ENCODE measurements at places on chromosomes 6 and 20.

- no peak for DNase-seq
These were observed 346.9 kb downstream of the LMBRD1 start for GRCh38 chr6:69449887-69450286.

DNA sequence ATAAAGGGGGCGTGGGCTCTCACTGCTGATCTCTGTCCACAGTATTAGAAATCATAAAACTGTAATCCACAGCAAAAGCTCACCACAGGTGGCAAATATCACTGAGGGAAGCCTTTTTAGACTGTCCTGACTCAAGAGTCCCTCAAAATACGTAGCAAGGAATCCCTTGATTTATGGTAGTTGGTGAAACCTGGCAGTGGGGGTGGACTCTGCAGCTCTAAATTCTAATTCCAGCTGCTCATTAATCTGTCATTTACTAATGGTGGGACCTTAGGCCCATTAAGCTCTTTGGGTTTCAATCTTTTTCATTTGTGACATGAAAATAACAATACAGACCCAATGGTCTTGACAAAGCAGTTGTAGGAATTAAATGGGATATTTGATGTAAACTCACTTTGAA, 32.3 kb downstream of the GMDS start:
- DNase-seq = no peak

- no peak for DNase-seq
These were observed 139.4 kb downstream of the CARMIL1 start for GRCh38 chr6:25418454-25419052.

- no peak for DNase-seq
These were observed 101.0 kb upstream of the MAP3K7 start for GRCh38 chr6:90687775-90688380.

GRCh38 chr6:52595796-52596130, 18.9 kb upstream of the TRAM2 start:
- no peak for DNase-seq

GRCh38 chr6:31822036-31822821, 5.3 kb upstream of the HSPA1B start:
- DNase-seq = peak; percentile 76

GRCh38 chr6:56745971-56746370, 103.3 kb upstream of the DST start:
- DNase-seq = no peak

DNA sequence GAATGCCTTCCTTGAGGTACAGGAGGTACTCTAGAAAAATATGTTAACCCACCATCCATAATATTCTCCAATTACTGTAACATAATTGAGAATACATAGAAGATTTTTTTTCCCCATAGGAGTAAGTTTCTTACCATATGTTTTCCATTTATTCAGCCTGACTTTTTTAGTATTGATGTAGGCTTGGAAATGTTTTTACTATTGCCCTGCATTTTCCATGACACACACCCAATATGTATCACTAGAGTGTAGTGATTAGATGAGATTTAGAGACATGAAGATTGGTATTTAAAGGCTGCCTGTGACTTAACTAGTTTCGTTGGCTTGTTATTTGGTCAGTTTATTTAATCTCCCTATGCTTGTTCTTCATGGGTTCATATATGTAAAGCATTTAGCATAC, 39.5 kb downstream of the KCNQ5 start:
- DNase-seq = no peak

DNA sequence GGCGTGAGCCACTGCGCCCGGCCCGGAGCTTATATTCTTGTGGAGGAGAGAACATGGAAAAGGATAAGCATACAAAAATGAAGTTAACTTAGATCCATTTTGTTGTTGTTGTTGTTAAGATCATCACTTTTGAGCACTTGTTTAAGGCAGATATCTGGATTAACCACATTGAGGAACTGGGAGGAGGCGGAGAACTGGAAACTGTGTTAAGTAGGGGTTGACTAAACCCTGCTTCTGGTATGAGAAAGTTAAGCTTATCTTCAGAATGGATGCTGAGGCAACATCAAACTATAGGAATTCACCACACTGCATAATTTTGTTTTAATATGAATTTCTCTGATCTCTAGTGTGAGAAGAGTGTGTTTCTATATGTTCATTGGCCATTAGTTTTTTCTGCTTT, 57.6 kb downstream of the GCNT2 start:
- no peak for DNase-seq

GRCh38 chr6:7324520-7324919, 11.5 kb upstream of the SSR1 start:
- no peak for DNase-seq

DNA sequence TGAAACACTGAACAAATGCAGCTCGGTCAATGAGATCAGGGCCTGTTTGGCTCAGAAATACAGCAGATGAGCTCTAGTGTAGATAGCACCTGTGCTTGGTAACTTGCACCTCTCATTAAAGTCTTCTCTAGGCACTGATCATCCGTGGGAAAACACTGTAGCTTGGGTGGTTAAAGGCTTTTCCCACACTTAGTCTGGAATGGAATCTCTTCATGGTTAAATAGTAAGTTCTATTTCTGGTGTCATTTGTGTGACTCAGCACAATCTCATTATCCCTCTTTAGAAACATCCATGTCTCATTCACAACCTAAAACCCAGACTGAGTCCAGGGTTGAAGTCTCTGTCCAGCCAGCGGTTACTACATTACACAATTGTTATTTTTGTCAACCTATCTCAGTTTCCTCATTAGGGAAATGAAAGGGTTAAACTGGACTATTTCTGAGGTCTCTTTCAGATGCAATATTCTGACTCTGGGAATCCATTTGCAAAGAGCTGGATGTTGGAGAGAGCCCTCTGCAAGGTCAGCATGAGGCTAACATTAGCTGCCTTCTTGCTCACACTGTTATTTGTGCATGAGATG, 125.0 kb downstream of the ZDHHC14 start:
- no peak for DNase-seq

- no peak for DNase-seq
These were observed 128.0 kb downstream of the PHACTR1 start for GRCh38 chr6:12844284-12845223.

DNA sequence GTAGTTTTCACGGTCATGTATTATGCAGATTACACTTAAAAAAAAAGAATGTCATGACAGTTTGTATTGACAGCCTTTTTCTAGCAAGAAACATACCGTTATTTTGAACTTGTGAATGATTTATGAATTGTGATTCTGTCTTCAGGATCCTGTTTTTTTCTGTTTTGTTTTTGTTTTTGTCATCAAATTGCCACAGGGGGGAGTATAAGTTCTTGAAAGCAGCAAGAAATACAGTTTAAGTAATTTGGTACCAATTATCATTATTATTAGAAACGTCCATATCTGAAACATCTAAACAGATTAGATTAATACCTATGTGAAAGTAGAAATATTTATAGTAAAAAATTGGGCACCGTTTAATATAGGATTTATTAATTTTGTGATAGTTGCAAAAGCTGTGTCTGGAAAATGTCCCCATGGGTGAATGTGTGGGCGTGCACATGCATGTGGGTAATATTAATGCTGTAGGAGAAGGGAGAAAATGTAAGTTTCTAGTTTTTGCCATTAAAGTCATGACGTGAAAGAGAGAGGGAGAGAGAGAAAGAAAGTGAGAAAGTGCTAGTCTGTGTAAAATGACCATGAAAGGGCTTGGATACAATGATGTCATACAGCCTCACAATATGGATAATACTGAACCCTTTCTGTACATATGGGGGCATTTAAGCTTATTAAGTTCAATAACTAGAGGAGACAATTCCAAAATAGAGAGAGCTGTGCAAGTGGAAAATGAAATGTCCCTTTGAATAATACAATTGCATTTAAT, 9.4 kb upstream of the CCN2 start:
- DNase-seq = no peak

DNA sequence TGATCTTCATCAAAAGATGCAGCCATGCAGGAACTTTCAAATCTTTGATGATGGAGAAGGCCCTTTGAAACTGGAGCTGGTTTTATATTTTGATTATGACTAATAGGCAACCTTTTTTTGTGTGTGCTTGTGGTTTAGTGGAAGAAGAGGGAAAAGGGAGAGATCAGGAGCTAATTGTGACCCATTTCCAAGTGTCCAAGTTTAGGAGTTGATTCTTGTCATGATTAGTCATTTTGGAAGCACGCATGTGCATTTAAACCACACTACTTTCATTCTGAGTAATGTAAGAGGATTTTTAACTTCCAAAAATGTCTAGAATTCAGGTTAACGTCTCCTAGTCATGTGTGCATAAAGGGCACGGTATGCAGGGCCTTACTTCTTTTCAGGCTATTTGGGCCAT, 3.5 kb downstream of the FOXO3 start:
- DNase-seq = no peak

DNA sequence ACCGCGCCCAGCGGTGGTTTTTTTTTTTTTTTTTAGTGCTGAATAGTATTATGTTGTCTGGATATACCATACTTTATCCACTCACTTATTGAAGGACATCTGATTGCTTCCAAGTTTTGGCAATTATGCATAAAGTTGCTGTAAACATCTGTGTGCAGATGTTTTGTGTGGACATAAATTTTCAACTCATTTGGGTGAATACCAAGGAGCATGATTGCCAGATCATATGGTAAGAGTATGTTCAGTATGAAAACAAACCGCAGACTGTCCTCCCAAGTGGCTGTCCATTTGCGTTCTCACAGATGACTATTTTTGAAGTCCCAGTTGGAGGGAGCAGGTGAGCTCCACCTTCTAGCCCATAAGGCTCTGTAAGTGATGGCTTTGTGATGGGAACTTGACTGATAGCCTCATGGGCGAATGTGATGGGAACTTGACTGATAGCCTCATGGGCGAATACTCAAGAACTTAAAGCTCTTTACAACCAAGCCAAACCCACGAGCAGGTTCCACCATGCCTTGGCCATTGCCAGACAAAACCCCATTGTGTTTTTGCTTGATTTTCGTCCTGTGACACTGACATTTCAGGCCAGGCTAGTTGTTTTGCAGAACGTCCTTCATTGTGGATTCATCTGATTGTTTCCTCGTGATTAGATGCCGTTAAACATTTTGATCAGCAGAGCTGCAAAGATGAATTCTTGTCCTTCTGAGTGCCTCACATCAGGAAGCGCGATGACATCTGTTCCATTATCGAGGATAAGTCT, 51.0 kb downstream of the ZBTB2 start:
- DNase-seq = no peak

GRCh38 chr6:9507136-9507895, 907.6 kb downstream of the TFAP2A start:
- no peak for DNase-seq

DNA sequence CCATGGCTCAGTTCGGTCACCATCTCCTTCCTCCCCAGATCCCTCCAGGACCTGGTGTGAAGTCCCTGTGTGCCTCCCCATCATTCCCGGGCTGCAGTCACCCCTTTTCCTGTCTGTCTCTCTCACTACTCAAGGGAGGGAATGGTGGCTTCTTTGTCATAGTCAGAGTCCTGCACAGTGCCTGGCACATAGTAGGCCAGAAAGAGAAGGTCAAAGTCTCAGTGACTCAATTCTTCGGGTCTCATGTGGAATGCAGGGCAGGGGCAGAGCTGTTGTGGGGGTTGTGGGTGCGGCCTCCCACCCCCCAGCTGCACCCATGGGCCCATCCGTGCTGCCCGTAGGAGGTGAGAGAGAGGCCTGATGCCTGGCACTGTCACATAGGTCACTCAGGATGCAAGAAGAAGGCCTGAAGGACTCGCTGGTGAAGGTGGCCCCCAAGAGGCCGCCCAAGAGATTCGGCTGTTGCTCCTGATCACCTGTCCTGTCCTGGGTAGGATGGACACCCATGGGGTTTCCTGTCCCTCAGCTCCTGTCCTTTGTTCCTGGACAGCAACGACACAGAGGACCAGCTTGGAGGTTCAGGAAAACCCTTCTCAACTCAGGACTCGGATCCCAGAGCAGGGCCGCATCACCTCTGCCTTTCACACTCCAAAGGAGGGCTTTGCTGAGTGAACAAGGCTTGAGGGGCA, 34.1 kb downstream of the RAB44 start:
- DNase-seq = no peak

DNA sequence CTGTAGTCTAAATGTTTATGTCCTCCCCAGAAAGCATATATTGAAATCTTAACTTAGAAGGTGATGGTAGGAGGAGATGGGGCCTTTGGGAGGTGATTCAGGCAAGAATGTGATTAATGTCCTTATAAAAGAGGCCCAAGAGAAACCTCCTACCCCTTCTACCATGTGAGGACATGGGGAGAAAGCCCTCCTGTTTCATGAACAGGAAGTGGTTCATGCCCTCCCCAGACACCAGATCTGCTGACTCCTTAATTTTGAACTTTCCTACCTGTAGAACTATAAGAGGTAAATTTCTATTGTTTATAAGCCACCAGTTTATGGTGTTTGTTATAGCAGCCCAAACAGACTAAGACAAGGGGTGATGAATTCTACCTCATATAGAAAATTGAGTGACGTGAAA, 8.7 kb upstream of the ECT2L start:
- no peak for DNase-seq

DNA sequence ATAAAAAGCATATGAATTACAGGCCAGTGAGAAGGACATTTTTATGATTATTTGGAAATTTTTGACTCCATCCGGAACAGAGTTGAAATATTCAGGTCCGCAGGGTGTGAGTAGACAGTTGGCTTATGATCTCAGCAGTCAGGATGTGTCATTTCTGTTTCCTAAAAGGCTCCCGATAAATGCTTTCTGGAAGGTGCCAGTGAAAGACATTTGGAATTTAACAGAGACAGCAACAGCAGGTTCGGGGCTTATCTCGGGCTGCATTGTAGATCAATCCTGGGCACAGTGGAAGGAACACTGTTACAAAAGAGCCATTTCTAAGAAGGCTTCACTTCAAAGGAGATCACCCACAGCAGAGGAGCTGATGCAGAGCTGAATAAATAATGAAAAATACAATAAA, 934.4 kb downstream of the KIF16B start:
- no peak for DNase-seq

All from head of caudate nucleus (tissue), 42 donors.